Stimulated activated CD4-positive, alpha-beta T cell treated with anti-CD3 and anti-CD28 coated beads, Interleukin-1b, Interleukin-23, amount 100 ng/mL, for 1 hour (primary cell): ENCODE measurements at places on chromosomes 11 and 22.

DNA sequence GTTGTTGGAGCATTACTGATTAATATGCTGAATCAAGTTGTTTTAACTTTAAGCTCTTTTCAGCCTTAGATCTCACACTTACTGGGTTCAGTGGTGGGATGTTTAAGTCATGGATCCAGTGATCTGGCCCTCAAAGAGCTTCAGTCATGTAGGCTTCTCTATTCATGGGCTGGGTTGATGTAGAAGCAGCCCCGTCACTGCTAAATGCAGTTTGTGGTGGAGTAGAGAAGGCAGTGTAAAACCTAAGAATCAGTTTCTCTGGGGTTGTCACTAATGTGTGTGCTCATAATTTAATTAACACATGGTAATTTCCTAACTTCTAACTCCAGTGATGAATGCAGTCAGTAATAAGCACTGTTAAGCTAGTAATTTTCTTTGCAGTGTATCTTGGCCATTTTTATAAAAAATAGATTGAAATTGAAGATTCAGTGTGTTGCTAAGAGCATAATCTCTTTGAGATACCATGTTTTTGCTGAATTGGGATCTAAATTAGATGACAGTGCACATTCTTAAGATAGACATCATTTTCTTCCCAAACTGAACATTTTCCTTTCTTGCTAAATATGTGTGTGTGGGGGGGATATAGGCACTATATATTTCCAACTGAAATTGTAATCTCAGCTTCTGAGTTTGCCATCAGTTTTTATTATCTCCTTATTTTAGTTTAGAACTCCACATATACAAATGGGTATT, 9.0 kb downstream of the SPCS2 start:
- no peak for DNase-seq

GRCh38 chr22:19631899-19632667, 82.2 kb upstream of the SEPTIN5 start:
- no peak for DNase-seq

GRCh38 chr11:86486261-86487030, 111.8 kb downstream of the CCDC81 start:
- no peak for DNase-seq

DNA sequence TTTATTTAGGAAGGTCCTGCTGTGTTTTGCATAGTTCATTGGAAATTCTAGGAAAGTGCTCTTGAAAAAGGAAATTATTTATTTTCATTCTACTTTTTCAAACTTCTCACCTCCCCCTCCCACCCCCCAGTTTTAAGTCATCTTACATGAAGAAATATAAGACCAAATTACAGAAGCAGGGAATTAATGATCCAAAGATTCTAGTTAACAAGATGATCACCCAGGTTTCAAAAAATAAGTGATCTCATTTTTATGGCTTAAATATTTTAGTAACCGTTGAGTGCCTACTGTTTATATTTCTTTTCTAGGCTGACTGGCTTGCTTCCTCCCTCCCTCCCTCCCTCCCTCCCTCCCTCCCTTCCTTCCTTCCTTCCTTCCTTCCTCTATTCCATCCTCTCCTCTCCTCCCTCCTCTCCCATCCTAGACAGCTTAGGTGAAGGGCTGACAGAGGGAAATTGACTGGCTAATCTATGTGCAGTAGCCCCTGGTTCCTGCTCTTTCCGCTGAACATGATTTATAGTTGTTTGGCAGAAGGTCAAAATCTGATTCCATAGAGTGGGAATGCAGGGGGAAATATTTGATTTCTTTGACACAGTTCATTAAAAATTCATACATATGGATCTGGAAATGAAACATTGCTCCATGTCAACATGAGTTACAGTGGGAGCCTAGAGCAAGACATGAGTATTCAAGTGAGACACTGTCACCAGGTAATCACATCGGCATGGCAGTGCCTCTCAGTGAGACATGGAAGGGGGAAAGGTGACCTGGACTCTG, 123.4 kb downstream of the COMMD9 start:
- no peak for DNase-seq

DNA sequence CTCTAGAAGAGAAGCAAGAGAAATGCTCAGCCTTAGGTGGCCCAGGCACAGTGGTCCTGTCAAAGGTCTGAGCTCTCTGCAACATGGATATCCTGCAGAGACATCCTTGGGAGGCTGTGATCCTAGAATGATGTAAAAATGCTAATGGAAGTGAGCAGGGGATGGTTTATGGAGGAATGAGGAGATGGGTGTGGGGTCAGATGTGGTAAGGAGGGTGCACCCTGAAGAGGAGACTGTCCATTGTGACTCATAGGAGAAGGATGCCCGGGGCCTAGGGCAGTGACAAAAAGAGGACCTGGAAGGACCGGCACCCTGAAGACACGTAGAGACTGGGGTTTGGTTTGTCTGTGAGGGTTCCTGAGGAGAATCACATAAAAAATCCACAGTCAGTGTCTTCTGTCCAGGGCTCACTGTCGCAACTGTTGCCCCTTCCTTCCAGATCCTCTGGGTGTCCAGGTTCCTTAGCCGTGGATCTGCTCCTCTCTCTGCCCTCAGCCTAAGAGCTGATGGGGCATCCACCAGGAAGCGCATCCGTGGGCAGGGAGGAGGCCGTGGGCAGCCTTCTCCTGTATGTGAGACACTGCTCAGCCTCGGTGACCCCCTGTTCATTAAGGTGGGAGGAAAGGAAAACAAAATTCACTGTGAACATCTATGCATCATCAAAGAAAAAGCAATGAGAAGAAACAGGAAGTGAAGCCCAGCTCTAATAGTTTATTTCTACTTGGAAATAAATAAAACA, 110.7 kb downstream of the VPREB1 start:
- no peak for DNase-seq

- no peak for DNase-seq
Observed at GRCh38 chr11:65618763-65619162, 3.2 kb downstream of the PCNX3 start.

DNA sequence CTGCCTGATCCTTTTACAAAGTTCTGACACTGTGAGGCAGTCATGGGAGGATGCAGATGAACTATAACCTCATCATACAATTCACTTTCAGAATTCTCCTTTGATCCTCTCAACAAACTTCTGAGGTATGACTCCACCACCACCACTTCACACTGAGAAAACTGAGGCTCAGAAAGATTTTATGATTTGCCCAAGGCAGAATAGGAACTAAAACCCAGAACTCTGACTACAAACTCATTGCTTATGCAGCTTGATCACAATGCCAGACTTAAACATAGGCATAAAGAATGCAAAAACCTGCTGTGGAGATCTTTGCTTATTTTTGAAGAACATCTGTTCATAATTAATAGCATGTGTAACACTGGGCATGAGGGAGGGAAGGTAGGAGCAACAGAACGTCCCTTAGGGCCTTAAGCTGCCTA, 20.4 kb downstream of the FAM168A start:
- no peak for DNase-seq

DNA sequence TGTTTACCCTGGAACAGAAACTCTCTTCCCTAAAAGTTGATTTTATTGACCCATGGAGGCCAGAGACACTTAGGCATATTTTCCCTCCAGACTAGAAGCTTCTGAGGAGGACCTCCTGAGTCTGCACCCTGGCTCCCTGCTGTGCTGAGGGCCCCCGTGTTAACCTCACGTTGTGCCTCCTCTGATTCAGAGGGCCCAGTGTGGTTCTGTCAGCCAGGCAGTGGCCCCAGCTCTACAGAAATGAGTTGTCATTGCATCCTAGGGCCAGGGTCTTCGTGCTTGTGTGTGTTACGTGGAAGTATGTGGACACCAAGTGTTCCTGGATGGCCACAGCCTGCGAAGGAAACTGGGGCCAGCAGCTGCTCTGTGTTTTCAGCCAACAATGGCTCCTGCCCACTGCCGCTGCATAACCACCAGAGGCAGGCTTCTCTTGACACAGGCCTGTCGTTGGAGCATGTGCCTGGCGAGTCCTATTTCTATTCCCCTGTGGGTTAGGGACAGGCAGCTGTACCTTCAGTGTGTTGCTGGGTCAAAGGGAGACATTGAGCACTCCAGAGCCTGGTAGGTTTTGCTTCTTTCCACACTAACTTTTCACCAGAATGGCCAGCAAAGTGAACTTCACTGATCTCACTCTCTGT, 44.5 kb downstream of the MED15 start:
- DNase-seq: no peak

DNA sequence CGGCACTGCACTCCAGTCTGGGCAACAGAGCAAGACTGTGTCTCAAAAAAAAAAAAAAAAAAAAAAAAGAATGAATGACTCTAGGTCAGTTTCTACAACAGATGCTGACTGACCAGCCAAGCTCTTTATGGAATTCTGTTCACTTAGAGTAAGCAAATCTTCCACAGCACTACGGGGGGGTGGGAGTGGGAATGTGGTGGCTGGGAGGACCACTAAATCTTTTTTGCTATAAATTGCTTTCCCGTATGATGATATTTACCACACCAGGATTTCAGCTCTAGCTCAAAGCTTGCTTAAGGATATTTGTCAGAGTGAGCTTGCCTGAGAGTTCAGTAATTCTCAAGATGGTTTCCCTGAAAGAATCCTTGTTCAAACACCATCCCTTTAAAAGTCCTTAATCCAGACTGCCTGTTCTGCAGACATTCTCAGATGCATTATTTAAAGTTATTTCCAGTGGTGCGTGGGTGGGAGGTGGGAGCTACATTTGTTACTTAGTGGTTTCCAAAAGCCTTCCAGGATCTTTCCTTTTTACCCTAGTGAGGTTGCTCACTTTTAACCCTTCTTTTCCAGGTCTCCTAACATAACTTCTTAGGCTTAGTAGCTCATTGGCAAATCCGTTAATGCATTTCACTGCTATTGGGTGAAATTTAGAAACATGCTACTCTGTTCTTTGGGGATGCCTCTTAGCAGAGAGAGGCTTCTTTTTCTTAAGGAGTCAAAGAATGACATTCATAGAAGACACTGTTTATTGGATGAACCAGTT, 65.9 kb downstream of the UBASH3B start:
- no peak for DNase-seq

- no peak for DNase-seq
Observed at GRCh38 chr22:19064354-19065054, 57.7 kb downstream of the DGCR2 start.

- DNase-seq: no peak
Observed at GRCh38 chr11:23687991-23688390, 808.9 kb upstream of the LUZP2 start.

DNA sequence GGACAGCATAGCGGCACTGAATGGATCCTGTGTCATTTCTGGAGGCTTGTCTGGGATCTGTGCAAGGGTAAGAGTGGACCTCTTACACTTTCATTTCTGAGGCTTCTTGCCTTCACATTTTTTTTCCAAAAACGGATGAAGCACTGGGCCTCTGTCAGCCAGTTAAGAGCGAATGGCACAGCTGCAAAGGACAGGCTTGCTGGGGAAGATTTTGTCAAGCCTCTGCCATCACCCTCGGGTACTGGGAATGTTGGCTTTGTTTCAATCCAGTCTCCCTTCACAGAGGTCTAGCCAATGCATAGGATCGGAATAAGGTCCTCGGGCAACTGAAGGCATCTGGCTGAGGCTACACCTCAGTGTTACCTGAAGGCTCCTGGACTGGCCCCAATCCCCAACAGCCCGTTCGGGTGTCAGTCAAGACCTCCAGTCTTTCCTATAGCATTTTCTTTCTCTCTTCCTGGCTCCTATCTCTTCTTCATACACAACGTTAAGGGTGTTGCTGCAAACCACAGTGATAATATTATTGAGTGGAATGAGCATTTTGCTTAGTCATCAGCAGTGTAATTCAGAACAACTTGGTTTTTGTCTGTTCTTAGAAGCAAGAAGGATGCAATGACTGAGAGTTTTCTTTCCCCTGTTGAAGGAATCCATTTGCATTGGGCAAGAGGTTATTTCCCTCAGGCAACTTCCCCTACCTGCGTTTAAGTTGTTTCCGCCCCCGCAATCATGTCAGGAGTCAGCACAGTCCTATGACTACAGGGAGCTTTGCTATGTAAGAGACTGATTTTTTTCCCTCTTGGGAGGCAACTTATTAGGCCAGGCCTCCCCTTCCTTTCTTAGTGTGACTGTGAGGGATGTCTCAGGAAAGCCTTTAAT, 22.8 kb downstream of the NPAT start:
- peak; percentile 44 for DNase-seq

DNA sequence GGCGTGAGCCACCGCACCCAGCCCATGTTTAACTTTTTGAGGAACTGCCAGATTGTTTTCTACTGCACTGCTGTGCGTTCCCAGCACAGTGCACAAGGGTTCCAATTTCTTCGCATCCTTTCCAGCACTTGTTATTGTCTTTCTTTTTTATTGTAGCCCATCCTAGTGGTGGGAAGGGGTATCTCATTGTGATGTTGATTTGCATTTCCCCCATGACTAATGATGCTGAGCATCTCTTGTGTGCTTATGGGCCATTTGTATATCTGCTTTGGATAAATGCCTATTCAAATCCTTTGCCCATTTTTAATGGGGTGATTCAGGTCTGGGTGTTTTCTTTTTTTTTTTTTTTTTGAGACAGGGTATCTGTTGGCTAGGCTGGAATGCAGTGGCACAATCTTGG, 36.6 kb upstream of the SYT7 start:
- DNase-seq: no peak

GRCh38 chr11:13429288-13429687, 33.7 kb downstream of the BTBD10 start:
- no peak for DNase-seq

- DNase-seq: no peak
Observed at GRCh38 chr22:43720716-43721115, 91.4 kb downstream of the EFCAB6 start.

DNA sequence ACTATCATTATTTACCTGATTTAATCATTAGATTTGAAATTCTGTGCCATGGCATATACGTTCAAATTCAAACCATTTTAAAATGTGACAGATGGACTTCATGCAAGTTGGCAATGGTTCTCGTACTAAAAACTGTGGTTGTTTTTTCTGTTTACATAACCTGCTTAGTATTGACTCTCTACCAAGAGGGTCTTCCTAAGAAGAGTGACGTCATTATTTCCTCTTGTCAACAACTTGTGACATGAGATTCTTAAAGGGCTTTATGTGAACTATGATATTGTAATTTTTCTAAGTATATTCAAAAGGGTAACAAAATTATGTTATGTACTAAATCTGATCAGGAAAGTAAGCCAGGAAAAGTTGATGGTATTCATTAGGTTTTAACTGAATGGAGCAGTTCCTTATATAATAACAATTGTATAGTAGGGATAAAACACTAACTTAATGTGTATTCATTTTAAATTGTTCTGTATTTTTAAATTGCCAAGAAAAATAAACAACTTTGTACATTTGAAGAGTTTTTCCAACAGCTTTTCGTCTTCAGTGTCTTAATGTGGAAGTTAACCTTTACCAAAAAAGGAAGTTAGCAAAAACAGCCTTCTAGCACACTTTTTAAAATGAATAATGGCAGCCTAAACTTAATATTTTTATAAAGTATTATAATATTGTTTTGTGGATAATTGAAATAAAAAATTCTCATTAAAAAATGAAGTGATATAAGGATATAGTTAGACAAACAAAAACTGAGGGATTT, 87.0 kb downstream of the GRK3 start:
- DNase-seq: no peak

- DNase-seq: no peak
Observed at GRCh38 chr11:20363149-20363499, 390 bp upstream of the HTATIP2 start.
